ENCODE measurements at places on chromosomes 1 and 21.
A peak's percentile ranks its signal among the peaks of the same experiment; 100 is the strongest.

DNA sequence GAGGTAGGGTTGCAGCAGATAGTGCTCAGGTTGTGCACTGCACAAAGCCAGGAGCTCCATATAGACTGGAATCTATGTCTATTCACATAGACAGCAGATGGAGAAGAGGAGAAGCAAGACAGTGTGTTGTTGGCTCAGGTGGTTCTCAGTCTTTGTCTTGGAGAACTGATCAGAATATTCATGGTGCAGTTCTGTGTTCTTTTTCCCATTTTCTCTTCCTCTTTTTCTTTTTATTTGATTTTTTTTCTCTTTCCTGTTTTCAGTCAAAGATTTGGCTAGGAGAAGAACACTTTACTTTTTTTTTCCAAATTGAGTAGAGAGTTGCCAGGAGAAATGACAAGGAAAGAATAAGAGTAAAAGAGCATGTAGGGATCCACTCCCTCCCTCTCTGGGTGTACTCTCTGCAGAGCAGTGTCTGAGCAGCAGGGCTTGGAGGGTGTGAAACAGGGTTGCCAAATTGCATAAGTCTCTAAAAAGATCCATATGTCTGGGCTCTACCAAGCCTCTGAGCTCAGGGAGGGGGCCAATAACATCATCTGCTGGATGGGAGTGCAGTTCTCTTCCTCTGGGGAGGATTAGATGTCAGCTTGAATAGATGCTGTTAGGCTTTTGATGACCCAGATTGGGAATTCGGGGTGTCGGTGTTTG, 8.7 kb upstream of the CD34 start:
- DNase-seq: peak; percentile 67

DNA sequence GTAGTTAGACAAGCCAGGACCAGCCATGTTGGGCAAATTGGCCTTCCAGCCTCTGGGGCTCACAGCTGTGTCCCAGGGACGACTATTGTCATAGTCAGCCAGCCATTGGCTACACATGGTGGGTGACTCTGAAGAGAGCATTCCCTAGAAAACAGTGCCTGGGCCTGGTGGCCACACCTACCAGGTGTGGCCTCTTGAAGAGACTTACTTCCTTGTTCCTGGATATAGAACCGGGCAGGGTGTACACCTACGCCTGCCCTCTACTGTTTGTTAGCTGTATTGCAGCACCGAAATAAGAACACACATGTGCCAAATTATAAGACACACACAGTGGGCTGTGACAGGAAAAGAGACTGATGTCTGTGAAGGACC, 134.6 kb upstream of the ARHGEF16 start:
- peak; percentile 72 for DNase-seq

GRCh38 chr21:15054089-15054488, 10.7 kb downstream of the NRIP1 start:
- no peak for DNase-seq

- no peak for DNase-seq
These were observed 522.3 kb downstream of the COL11A1 start for GRCh38 chr1:102586022-102586421.

- no peak for DNase-seq
These were observed 46.9 kb downstream of the CD34 start for GRCh38 chr1:207863893-207864535.
